Femur (tissue), 1 donor: ENCODE measurements at places on chromosomes 4 and X.

DNA sequence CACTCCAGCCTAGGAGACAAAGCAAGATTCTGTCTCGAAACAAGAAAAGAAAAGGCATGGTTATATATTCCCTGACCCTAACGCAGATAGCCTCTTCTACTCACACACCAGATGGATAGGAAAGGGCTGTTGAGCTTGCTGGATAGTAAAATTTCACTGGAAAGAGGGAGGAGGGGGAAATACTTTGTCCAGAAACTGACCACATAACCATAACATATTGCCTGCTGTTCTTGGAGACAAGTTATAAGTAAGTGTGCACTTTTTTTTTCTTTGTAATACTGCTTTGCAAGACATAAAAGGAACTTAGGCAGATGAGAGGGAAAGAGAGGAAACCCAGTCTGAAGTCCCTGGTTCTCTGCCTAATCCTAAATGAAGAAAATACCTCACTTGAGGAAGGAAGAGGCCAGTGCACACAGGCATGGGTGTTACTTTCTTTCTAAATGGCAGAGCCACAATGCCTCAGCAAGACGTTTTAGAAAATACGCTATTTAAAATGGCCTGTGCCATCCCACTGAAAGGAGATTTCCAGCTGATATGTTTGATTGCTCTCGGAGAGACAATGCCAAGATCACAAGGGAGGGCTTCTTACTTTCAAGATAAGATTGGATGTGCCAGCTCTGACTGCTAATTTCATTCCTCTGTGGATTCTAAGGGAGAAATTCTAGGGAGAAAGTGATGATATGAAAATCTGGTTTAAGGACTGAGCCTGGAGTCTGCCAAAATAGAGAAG is 140.6 kb downstream of the DCTD start:
- no peak for DNase-seq

- no peak for DNase-seq
These were observed 644.1 kb upstream of the AGA start for GRCh38 chr4:178086320-178086719.

GRCh38 chr4:69878250-69878649 is 18.3 kb upstream of the SULT1E1 start:
- no peak for DNase-seq

DNA sequence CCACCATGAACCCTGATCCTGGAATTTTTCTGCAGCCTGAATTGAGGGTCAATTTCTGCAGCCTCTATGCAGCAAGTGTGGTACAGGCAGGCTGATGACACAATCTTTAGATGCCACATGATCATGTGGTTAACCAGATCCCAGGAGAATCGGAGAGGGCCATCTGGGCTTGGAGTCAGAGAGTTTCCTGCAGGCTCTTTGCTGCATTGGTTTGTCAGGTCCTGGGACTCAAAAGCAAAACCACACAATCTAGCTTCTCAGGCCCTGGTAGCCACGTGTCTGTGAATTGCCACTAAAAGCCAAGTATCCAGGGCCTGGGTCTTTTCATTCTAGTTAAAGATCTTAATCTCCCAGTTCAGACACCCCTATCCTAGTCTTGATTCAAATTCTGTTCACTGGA is 464.5 kb downstream of the BCOR start:
- DNase-seq, result peak; percentile 45

DNA sequence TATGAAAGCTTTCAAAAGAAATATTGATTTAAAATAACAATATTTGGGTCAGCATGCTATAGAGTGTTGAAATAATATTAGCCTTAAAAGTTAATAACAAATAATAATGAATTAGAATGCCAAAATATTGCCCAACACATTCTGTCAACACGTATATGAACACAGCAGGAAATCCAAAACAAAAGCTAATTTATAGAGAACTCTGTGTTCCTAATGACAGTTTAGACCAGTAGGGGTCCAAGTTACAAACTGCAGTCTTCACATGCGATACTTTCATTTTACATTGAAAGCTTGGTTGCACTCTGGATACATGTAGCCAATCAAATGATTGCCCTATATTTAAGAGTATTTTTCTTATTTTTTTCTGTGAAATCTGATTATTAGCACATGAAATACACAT is 274.4 kb downstream of the DCTD start:
- no peak for DNase-seq

- DNase-seq, result no peak
These were observed 116.2 kb upstream of the TLL1 start for GRCh38 chr4:165756836-165757235.
